Retinal pigment epithelial cell (primary cell): ENCODE measurements at places on chromosomes 1 and 21.

DNA sequence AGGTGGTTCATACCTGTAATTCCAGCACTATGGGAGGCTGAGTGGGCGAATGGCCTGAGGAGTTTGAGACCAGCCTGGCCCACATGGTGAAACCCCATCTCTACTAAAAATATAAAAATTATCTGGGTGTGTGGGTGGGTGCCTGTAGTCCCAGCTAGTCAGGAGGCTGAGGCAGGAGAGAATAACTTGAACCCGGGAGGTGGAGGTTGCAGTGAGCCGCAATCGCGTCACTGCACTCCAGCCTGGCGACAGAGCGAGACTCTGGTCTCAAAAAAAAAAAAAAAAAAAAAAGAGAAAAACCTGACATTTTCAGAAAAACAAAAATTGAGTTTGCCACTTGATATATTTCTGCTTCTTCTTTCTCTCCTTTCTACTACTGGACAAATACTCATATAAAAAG lies 24.3 kb downstream of the CA6 start:
- DNase-seq: no peak

- no peak for DNase-seq
Observed at GRCh38 chr1:12438349-12438924, 179.6 kb downstream of the DHRS3 start.

DNA sequence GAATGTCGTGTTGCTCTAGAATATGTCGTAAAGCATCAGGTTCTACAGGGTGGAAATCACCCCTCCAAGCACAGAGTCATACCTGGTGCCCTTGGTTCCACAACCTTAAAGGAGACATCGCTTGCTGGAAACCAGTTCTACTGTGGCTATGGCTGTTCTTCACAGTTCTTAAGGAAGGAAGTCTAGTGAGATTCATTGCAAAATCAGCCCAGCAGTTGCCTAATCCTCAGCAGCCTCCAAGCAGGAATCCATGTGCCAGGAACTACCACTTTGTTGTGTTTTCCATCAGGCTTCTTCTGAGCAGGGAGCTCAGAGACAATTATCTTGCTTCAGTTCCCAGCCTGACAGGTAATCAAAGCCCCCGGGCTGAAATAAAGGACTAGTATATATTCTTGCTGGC lies 45.0 kb upstream of the SLC35F3 start:
- DNase-seq: peak; percentile 24

DNA sequence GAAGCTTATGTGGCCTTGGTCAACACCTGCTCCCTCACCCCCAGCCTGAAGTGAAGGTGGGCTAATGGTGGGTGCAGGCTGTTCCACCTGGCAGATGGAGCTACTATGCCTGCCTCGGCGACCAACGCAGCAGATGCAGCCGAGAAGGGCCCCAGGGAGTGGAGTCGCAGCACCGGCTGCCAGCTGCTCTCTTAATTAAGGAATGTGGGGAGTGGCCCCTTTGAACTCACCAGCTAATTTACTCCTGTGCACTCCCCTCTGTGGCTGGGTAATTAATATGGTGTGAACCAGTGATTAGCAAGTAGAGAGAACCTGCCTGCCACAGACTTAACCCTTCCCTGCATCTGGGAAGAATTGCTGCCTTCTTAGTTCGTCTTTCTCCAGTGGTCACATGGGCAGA lies 3.3 kb upstream of the SLAMF8 start:
- no peak for DNase-seq

GRCh38 chr21:45478115-45478801 lies 64.0 kb downstream of the SLC19A1 start:
- DNase-seq: no peak

DNA sequence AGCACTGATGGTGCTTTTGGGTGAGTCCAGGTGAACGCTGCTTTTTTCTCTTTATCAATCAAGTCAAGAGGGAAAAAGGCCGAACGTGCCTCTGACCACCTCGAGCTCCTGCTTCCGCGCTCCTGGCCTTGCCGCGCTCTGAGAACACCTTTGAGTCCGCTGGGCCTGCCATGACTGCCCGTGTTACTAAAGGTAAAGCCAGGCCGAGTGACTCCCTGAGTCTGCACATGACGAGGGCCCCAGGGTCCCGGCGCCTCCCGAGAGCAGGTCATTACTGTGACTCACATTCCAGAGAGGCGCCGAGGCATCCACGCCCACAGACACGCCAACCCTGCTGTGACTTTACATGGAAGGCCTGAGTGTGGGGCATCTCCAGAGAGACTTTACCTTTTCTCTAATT lies 11.1 kb downstream of the POFUT2 start:
- no peak for DNase-seq

DNA sequence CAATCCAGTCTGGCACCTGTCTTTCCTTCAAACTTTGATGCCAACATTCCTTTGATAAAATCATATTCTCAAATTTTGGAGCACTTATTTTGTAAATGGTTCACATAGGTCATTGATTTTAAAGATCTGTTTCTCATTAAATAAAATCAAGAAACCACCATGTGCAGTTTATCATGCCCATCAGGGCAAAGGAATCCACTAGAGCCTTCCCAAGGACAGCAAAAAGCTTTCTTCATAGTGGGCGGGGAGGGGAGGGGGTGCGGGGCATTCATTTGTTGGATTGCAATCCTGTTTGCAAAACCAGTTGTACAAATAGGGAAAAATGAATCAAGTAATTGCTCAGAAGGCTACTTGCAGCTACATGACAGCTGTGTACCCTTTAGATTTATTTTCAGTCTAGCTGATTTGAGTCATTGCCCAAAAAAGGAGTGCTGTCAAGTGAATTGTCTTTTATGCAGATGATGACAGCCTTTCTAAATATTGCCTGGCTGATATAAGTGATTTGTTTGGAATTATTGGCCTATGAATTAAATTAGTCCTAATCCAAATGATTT lies 23.0 kb downstream of the LRRC8B start:
- peak; percentile 2 for DNase-seq

- DNase-seq: no peak
Observed at GRCh38 chr1:70847013-70847412, 200.6 kb downstream of the PTGER3 start.

DNA sequence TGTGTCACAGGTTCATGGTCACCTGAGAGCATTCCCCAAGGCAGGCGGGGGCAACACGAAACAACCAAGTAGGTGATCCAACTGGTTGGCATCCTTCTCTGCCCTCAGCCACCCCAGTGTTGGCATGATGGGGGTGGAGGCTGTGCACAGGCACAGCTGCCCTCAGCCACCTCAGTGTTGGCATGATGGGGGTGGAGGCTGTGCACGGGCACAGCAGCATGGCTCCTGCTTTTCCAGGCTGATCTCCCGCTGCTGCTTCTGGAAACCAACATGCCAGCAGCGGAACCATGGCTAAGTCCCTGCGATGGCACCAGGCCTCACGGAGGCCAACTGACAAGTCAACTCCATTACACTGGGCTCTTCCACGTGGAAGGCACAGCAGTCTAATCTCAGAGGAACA lies 447.8 kb downstream of the PTPRU start:
- no peak for DNase-seq

GRCh38 chr1:167518331-167518700 lies at the start of gene CD247:
Gene CD247 (minus strand): TSS chr1:167518529. CDS start chr1:167518465, 64 bp downstream.
- DNase-seq: no peak

DNA sequence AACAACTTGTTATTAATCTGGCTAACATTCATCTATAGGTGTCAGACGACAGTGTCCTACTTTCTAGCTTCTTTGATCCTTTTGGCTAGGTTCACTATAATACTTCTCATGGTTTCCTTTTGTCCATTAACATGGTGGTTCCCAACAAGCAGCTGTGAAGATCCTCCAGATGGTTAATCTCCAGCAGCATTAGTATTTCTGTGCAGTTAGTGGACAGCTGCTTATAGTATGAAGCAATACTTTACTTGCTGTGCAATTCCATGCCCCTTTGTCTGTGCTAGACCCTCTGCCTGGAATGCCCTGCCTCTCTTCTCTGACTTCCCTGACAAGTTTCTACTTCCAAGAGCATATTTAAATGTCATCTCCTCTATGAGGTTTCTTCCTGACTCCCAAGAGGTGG lies 41.7 kb upstream of the ARHGAP29 start:
- no peak for DNase-seq

DNA sequence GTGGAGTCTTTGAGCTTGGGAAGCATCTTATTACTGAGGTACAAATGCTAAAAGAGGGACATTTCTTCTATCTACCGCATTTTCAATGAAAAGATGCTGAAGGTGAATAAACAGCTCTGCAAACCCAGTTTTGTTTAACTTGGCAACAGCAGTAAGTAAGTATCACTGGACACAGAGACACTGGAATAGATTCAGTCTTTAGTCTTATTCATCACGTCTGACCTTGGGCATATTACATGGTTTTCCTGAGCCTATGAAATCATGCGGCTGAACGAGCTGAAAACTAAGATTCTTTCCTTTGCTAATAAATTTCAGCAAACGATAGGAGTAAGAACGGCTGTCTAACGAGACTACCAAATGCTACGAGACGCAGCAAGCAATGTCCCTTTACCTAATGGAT lies 207.4 kb downstream of the GABPA start:
- no peak for DNase-seq

GRCh38 chr1:14910984-14911721 lies 242.4 kb upstream of the TMEM51 start:
- DNase-seq: no peak

DNA sequence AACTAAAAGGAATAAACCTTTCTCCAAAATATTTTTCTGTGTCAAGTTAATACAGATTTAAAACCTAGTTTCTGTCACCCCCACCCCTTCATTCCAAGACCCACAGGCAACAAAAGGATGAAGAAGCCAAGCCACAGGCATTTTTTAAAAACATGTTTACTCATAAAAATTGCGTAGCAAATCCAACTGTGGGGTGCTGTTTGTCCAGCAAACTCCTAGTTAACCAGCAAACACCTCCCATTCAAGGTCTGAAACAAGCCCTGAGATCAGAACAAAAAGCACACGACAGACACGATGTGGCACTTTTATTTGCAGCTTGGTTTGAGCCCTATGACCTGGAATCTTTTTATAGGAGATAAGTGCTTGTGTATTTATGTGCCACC lies 149.9 kb upstream of the CAMK1G start:
- DNase-seq: no peak

DNA sequence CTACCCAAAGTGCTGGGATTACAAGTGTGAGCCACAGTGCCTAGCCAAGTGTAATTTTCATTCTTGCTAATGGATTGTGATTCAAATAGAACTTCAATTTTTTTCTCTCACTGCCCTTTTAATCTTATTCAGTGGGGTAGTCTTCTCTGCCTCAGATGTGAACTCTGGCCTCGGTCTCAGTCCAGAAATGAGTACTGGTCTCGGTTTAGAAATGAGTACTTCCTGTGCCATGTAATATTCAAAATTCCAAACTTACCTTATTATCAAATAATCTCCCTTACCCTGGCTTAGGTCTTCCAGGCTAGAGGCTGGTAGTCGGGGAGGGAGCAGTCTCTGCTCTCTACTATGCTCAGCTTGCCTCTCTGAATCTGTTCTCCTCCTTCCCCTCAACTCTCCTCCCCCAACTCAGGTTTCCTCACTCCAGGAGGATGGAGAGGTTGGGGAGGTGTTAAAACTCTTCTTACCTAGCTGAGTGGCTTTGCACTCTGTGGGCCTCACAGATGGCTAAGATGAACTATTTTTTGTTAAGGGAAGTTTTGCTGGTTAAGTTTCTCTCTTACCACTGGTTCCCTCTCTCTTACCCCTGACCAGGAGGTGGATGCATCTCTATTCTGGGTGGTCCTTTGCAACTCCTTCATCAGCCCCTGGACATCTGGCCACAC lies 4.8 kb upstream of the SLAMF9 start:
- no peak for DNase-seq

DNA sequence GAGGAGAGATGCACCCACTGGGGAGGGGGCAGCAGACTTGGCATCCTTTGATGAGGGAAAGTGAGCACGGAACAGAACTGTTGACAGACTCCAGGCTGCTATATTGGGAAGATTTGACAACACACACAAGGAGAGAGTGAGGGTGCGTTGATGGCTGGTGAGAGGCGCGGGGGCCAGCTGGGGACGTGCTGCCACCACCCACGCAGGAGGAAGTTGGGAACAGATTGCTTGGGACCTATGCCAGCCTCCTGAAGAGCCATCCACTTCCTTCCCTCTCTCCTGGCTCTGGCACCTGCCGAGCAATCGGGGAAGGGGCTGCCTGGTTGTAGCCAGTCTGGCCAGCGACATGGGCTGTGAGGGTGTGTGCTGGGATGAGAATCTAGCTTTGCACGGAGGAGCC lies 223.7 kb upstream of the CSF3R start:
- no peak for DNase-seq

- DNase-seq: no peak
Observed at GRCh38 chr1:201279313-201279712, 4.0 kb upstream of the PKP1 start.

- no peak for DNase-seq
Observed at GRCh38 chr1:216919060-216919970, 196.1 kb upstream of the ESRRG start.

- no peak for DNase-seq
Observed at GRCh38 chr21:30148906-30149305, 17.7 kb downstream of the CLDN17 start.

DNA sequence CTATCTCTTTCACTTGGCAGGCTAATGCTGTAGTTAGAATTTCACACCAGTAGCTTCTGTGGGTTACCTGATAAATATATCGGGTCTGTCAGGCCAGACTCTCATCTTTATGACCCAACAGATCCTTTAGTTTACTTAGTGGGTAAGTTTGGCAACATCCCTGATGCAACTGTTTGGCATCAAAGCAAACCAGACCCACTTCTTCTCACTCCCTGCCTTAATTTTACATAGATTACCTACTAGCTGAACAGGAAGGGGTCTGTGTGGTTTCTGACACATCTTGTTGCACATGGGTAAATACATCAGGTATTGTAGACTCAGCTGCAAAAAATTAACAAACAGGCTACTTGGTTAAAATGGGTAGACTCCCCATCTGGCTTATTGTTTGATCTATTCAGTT lies 3.2 kb upstream of the GUK1 start:
- no peak for DNase-seq

- DNase-seq: no peak
Observed at GRCh38 chr21:26366781-26367180, 196.2 kb upstream of the APP start.

- DNase-seq: peak; percentile 2
Observed at GRCh38 chr1:19210772-19211549, 895 bp upstream of the UBR4 start.

DNA sequence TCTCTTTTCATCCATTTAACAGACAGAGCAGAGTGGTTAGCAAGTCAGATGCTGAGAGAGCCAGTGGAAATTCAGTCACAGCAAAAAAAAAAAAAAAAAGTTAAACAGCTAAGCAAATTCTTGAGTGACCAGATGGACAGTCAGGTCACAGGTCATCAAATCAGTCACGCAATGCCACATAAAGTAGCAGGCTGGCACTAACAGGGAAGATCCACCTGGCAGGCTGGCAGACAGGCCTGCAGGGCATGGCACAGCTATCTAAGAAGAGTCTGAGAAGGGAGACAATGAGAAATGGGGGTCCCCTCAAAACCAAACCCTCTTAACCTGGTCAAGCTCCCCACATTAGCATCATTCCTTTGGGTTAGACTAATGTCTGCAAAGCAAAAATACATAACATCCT lies 371.9 kb downstream of the TTLL7 start:
- no peak for DNase-seq

GRCh38 chr21:34865400-34866241 lies 183.5 kb downstream of the RUNX1 start:
- DNase-seq: no peak

GRCh38 chr1:209647156-209647555 lies 5.1 kb downstream of the LAMB3 start:
- no peak for DNase-seq
